ENCODE measurements at places on chromosomes 2 and 18.

- DNase-seq = no peak
Observed at GRCh38 chr2:71861186-71862160, 286.2 kb downstream of the CYP26B1 start.

- no peak for DNase-seq
Observed at GRCh38 chr2:151805961-151806360, 22.3 kb downstream of the ARL5A start.

GRCh38 chr2:42371611-42372473 is 10.8 kb upstream of the COX7A2L start:
- DNase-seq = no peak

DNA sequence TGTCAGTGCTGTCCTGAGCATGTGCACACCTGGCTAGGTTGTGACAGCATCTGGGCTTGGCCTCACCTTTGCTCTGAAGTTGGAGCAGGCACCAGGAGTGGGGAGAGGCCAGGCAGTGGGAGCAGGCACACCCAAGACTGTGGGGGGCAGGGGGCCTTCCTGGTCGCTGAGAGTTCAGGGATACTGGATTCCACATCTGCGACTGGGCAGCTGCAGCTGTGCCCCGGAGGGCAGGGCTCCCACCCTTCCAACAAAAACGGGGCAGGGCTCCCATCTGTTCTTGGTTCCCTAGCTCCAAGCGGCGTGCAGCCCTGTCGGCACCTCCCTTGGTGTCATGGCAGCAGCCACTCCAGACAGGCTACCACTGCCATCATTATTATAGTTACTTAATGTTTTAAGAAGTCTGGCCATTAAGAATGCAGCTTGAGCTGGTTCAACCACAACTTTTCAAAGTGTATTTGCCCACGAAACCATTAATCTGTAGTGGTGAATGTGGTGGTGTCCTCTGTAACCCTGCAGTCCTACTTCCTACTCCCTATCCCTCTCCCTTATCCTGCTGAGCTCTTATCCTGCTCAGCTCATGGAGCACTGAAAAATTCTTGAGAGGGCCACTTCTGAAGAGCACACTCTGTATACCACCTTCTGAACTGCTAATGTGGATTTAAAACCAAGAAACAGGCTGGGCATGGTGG is 48.0 kb upstream of the RAB1A start:
- no peak for DNase-seq

- DNase-seq = no peak
Observed at GRCh38 chr2:165373278-165374010, 96.1 kb upstream of the CSRNP3 start.

DNA sequence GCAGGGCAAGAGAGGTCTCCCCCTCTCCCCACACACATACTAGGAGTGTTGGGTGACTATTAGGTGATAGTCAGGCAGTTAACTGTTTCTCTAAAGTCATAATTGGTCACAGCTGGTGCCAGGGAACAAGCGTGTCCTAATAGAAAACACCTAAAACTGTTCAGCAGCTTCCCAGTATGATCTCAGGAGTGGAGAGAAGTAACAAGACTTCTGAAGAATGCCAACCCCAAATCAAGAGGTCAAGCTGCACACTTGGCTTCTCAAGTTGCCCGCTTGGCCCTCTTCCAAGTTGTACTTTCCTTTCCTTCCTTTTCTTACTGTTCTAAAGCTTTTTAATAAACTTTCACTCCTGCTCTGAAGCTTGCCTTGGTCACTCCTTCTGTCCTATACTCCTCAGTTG is 22.4 kb upstream of the STAT1 start:
- DNase-seq = no peak

Data from NCI-H187 treated with DMSO at 0.1 percent for 48 hours (cell line).